ENCODE measurements at places on chromosomes 6 and 20.

DNA sequence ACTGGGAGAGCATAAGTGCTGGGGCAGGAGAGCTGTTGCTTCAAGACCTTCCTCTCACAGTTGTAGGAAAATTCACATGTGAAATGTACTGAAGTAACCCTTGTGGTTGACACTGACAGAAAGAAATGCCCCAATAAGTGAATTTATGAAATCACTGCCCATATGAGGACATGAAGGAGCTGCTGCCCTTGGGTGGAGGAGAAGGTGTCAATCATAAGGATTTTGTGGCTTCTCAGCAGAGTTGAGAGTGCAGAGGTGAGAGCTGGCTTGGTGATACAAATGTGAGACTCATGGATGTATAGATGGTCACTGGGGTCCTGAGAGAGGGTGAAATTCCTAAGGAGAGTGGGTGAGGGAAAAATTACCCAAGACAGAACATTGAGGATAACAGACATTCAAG, 33.9 kb upstream of the CMTR1 start:
- no peak for DNase-seq

- DNase-seq: peak; percentile 23
Measured at GRCh38 chr20:33791959-33792597, 19.1 kb upstream of the CHMP4B start.

- DNase-seq: no peak
Measured at GRCh38 chr20:58930496-58930895, 50.6 kb upstream of the NELFCD start.

GRCh38 chr20:60206259-60206658, 248.0 kb downstream of the CDH26 start:
- DNase-seq: no peak

DNA sequence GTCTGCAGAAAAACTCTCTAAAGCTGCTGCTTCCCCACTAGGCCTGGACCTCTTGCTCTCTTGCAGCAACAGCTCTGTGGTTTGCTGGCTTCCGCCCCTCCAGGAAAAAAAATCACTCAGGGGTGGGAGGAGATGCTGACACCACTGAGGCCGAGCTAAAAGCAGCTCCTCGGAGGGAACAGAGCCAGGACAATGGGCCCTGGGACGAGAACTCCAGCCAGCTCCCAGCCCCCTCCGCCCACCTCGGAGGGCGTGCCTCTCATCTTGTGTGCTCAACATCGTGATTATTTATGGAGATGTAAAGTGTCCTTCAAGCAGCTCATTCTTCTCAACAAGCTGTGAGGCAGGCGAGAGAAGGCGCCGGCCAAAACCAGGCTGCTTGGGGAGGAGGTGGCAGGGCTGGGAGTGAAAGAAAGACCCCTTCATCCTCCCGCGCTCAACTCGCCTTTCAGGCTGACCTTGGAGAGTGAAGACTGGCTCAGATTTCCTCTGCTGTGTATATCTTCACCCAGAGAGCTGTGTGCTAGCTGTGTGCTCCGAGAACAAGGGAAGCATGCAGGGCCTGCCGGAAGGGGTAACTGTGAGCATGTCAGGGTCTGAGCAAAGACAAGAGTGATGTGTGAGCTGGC, 53.5 kb upstream of the LRFN2 start:
- DNase-seq: no peak

DNA sequence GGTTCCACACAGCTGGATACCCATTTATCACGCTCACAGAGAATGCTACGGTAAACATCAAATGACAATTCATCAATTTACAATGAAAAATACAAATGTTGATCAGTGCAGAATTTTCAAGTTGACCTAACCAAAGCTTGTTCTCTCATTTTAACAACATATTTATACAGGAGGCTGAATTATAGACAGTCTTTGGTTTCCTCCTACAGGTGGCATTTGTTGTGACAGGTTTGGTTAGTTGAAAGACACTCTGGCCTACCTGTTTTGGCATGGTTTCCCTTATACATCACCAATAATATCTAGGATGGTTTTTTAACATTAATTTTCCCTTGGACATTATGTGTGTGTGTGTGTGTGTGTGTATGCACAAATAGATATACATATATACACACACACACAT, 642.5 kb upstream of the MMS22L start:
- no peak for DNase-seq

DNA sequence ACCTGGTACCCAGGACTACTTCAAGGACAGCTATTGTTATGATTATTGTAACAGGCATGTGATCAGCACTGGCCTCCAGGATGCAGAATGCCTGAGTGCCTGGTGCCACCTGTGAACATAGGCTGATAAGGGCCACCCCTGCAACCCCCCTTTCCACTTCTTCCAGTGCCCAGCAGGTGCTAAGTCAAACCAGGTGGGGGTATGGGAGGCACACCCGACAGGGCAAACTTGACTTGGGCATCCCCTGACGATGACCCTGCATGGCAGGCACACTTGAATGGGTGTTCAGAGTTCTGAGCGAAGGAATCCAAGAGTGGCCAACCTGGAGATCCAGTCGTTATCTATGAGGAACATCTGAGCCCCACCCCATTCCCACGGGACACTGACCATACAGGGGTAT, 3.4 kb downstream of the ADA start:
- no peak for DNase-seq

GRCh38 chr6:128743974-128744765, 138.8 kb upstream of the LAMA2 start:
- no peak for DNase-seq

- no peak for DNase-seq
Measured at GRCh38 chr20:4912380-4913142, 88.7 kb downstream of the SLC23A2 start.

GRCh38 chr20:328975-329695, 3.8 kb downstream of the SOX12 start:
- DNase-seq: no peak

Data from stimulated activated CD8-positive, alpha-beta memory T cell treated with anti-CD3 and anti-CD28 coated beads, Interleukin-15, amount 100 ng/mL, for 24 hours (primary cell).